ENCODE measurements at places on chromosomes 1 and 21.
A peak's percentile ranks its signal among the peaks of the same experiment; 100 is the strongest.

DNA sequence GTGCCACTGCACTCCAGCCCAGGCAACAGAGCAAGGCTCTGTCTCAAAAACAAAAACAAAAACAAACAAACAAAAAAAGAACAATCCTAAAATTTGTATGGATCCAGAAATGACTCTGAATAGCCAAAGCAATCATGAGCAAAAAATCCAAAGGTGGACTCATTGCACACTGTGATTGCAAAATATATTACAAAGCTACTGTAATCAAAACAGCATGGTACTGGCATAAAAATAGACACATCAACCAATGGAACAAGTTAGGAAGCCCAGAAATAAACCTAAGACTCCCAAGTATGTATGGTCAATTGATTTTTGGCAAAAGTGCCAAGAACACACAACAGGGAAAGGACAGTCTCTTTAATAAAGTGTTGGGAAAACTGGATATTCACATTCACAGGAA, 19.9 kb downstream of the ERO1B start:
- DNase-seq, result no peak

GRCh38 chr1:143691400-143691891, 280.3 kb downstream of the FAM72C start:
- DNase-seq, result no peak

GRCh38 chr1:155063550-155064110, at the start of gene EFNA4:
Gene EFNA4 (plus strand): TSS chr1:155063740. CDS start chr1:155063824, 84 bp downstream.
- peak; percentile 91 for DNase-seq

DNA sequence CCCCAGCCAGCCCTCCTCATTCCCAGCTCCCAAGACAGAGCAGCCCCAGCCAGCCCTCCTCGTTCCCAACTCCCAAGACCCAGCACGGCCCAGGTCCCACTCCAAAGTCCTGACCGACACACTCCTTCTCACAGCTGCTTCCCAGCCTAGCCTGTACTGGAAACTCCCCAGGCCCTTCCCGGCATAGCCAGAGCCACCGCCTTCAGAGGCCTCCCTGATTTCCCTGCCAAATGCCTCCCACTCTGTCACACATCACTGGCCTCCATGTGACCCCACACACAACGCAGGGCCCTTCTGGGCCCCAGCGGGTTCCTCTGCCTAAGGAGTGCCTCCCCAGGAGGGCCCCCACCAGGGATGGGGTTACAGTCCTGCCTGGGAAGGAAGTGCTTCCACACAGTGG, 2.8 kb downstream of the UBE2J2 start:
- no peak for DNase-seq

DNA sequence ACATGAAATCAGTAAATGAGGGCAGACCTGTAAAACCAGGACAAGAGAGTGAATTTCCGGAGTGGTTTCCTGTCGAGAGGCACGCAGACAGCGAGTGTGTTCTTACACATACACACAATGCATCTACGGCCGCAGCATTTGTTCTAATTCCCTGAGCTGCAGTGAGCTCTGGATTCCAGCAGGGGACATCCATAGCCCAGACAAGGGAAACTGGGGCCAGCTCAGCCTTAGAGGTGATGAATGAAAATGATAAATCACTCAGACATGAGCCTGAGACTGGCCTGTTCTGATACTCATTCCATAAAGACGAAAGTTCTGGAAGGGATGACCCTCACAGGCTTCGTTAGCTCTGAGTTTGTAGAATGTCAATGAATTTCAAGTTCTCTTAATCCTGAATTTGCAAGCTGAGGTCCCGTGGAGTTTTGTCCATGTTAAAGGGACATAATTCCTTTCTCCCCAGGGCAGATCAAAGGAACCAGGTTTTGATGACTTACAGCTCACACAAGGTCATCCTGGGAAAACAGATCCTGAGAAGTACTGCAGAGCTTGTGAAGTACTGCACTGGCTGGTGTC, 207.9 kb upstream of the C1orf87 start:
- peak; percentile 45 for DNase-seq

GRCh38 chr1:44698138-44698537, 23.6 kb downstream of the ARMH1 start:
- no peak for DNase-seq

- peak; percentile 21 for DNase-seq
These were observed 2154.7 kb downstream of the MRPL39 start for GRCh38 chr21:23452384-23453083.

- no peak for DNase-seq
These were observed 54.9 kb upstream of the C1orf198 start for GRCh38 chr1:230923176-230923575.

Measured in Caco-2 (cell line).